Cortex of kidney (tissue), 1 donor: ENCODE measurements at places on chromosomes 3 and 15.

- no peak for DNase-seq
These were observed 52.8 kb downstream of the SEMA5B start for GRCh38 chr3:122974764-122975162.

- DNase-seq: no peak
These were observed 44.3 kb downstream of the PDIA5 start for GRCh38 chr3:123110976-123111615.

DNA sequence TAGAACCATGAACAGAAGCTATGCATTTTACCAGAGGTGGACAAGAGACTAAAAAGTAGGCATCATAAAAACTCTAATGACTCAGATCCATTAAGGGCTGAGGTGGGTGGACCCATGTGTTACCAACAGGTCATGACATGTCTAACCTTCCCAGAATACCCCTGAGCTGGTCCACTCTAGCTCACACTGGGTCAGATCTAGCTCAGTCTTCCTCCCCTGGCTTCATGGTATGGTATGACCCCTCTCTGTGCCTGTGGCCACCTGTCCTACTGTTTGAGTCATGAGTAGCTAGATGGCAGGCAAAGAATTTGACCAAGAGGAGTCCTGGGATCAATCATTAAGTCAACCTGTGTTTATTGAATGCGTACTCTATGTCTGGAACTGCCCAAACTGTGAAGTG lies 340.4 kb downstream of the EPHB1 start:
- DNase-seq: no peak

- DNase-seq: no peak
These were observed 31.5 kb downstream of the APH1B start for GRCh38 chr15:63308947-63309346.

DNA sequence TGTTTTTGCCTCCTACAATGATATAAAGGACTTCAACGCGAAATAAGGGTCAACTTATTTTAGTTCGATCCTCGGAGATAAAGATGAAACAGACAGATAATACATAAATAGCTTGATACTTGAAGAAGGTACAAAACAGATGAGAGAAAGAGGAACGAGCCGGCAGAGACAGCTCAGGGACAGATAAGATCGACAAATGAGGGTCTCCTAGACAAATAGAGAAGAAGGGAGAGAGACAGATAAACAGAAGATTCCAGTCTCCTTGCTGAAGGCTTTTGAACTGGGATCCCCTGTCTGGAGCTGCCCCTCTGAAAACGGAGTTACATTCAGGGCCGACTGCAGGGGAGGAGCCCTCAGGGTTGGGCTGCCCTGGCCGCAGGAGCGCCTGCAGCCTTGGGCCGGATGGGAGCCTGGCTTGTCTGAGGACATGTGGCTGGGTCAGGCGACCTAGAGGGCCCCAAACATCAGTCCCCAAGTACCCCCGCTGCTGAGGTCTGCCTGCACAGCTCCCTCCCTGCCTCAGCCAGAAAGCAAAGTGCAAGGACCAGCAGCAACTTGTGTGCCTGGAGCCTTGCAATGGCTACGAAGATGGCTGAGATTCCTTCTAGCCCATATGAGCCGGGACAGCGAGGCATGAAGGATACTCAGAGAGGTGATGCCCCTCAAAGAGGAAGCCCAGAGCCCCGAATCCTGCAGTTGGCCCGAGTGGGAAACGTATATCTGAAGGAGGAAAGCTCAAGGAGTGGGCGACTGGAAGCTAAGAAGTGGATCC lies 926 bp upstream of the SKOR1 start:
- DNase-seq: no peak

GRCh38 chr15:56053046-56053400 lies 59.6 kb upstream of the NEDD4 start:
- DNase-seq: no peak
